Bronchus fibroblast of lung (primary cell): ENCODE measurements at places on chromosomes 2 and 18. TPM values are rescaled to one million over a fixed set of nuclear protein-coding genes. Genes with fewer than 3 reads are reported as not detected.

The ACOXL gene
- not detected in 2 replicates for total RNA-seq

The C2orf76 gene
- 10.9 and 11.4 TPM in 2 replicates for total RNA-seq

The MOGAT1 gene
- not detected in 2 replicates for total RNA-seq

The METAP1D gene
- total RNA-seq = 4.9 and 7.4 TPM in 2 replicates

The CRYGD gene
- total RNA-seq = not detected in 2 replicates

The LCLAT1 gene
- 11.1 and 16.8 TPM in 2 replicates for total RNA-seq

The DQX1 gene
- not detected in 2 replicates for total RNA-seq

The GTF3C2 gene
- 36.0 and 37.2 TPM in 2 replicates for total RNA-seq

The CKAP2L gene
- total RNA-seq = 18.6 and 19.8 TPM in 2 replicates

The USP40 gene
- 15.5 and 21.0 TPM in 2 replicates for total RNA-seq

The CYS1 gene
- 0.30 and 0.50 TPM in 2 replicates for total RNA-seq
